GM12892 (cell line): ENCODE measurements at places on chromosomes 12 and 14.

DNA sequence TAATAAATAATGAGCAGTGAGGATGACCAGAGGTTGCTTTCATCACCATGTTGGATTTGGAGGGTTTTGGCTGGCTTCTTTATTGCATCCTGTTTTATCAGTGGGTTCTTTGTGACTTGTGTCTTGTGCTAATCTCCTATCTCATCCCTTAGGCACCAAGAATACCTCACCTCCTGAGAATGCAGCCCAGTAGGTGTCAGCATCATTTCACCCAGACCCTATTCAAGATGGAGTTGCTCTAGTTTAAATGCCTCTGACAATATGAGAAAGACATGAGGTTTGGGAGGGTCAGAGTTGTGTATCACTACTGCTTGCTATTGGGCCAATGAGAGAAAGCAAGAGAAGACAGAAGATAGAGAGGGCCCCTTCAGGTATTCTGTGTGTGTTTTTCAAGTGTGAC is 592.2 kb downstream of the ETNK1 start:
- DNase-seq: no peak

GRCh38 chr12:28552251-28552970 is 362.2 kb downstream of the CCDC91 start:
- DNase-seq: no peak

DNA sequence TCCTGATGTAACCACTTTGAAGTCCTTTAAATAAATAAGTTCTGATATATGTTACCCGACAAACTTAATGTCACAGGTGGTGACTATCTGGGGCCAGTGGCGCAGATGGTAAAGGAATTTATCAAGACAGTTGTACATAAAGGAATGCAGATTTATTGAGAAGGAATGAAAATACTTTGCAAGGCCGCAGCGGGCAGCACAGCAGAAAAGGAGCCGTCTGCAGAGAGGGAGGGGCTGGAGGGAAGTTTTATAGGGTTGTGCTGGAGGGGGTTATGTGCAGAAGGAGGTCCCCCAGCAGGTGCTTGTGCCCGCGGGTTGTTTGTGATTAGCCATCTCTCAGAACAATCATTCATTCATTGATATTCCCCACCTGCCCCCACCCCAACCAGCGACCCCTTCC is 17.4 kb downstream of the GPRC5D start:
- DNase-seq: no peak

GRCh38 chr12:46084666-46085631 is 94.6 kb upstream of the SCAF11 start:
- no peak for DNase-seq

- no peak for DNase-seq
Measured at GRCh38 chr12:124893792-124894516, 20.5 kb downstream of the UBC start.

DNA sequence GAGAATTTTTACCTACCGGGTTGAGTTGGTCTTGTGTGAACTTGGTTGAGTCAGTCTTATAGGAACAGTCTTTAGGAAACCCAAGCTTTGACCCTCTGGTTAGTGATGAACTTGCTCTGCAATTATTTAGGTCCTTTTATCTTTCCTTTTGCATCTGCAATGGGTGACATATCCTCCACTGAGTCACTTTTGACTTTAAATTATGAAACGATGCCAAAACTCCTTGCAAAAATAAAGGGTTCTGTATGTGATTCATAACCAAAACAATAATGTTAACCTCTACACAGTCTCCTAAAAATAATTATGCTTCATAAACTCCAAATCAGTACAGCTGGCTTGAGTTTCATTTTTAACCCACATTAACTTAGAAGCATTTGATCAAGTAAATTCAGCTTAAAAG is 979.4 kb downstream of the GALC start:
- no peak for DNase-seq

DNA sequence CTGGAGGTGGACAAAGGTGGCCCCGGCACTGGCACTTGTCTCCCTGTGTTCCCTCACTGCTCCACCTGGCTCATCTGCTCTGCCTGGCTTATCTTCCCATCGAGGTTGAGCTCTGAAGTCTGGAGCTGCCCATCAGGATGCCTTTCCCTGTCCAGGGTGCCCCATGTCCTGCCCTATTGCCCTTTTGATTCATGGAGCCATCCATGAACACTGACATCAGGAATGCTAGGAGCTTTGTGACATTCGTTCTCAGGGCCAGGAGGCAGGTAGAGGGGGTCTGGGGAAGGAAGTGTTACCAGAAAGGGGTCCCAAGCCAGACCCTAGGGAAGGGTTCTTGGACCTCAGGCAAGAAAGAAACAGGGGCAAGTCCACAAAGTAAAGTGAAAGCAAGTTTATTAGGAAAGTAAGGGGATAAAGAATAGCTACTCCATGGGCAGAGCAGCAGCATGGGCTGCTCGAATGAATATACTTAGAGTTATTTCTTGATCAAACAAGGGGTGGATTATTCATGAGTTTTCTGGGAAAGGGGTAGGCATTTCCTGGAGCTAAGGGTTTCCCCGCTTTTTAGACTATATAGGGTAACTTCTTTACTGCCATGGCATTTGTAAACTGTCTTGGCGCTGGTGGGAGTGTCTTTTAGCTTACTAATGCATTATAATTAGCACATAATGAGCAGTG is 51.6 kb downstream of the RIN3 start:
- DNase-seq: no peak

DNA sequence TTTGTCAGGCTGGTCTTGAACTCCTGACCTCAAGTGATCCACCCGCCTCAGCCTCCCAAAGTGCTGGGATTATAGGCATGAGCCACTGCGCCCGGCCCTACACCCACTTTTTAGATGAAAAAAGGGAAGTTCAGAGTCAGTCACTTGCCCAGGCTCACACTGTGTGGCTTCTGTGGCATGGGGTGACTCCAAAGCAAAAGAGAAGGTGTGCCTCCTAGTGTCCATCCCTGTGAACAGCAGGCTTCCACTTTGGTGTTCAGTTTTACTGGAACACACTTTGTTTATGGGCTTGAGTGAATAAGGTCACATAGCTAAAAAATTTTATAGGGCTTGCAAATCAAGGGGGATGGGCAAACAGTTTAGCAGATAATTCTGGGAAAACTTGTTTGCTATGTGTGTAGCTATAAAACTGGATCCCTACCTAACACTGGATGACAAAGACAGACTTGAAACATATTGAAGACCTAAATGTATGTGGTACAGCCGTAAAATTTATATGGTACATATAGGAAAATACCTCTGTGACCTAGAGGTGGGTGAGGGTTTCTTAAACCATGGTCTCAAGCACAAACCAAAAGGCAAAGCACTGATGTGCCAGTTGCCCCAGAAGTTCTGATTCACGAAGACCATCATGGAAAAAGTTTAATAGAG is 54.9 kb downstream of the EID3 start:
- DNase-seq: peak; percentile 55
